ENCODE measurements at places on chromosomes 16 and 17.

DNA sequence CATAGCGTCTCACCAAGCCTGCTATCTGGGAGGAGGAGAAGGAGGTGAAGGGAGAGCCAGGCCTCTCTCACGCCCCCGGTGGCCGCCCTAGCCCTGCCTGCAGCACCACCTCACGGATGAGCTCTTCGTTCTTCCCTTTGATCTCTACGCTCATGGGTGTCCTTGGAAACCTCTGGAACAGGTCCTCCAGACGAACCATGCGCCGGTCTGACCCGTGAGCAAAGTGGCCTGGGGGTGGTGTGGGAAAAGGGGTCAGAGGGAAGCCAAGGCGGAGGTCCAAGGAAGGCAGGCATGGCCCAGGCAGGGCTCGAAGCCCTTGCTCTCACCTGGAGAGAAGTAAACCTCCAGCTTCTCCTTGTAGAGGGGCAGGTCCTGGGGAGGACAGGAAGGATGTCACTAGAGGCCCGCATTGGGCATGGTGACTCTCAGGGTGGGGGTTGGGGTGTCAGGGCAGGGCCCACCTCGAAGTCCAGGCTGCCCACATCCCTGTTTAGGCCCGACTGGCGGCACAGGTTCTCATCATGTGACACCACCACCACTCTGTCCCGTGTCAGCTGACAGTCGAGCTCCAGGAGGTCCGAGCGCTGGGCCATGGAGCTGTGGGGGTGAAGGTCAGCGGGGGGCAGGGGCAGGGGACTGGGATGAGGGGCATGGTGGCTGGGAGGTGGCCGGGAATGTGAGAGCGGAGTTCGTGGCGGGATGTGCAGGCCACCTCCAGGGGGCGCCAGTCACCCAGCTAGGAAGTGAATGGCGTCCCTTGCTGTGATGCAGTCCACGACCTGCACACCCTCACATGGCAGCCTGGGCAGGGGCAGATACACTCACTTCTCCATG, 923 bp downstream of the GDPD3 start:
- no peak for DNase-seq

- DNase-seq, result no peak
These were observed 9.8 kb downstream of the MYL4 start for GRCh38 chr17:47218896-47219430.

DNA sequence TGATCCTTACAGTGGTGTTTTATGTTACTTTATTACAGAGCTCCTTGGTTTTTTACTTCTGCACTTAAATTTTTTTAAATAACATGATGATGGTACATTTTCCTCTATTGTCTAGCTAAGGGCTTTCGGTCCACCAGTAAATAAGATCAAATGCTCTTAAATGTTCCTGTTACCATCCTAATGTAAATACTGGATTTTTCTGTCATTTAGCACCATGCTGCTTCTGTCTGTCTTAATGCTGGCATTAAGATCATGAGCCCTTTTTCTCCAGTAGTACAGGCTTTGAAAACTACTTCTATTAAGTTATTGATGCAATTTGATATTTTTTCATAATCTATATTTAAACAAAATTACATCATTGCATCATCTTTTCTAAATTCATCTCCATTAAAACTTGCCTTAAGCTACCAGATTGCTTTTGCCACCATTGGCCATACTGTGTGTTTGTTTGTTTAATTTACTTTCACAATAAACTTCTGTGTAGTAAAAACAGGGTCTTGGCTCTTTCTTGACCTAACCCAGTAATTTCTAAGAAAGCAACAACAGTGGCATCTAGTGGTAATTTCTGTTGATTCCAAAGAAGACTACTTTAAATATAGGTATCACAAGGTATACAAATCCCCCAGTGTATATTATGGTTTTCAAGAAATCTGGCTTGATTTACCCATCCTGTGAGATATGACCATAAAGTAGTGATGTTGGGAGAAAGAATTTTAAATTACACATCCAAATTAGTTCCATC, 9.0 kb upstream of the PHAF1 start:
- DNase-seq, result no peak

DNA sequence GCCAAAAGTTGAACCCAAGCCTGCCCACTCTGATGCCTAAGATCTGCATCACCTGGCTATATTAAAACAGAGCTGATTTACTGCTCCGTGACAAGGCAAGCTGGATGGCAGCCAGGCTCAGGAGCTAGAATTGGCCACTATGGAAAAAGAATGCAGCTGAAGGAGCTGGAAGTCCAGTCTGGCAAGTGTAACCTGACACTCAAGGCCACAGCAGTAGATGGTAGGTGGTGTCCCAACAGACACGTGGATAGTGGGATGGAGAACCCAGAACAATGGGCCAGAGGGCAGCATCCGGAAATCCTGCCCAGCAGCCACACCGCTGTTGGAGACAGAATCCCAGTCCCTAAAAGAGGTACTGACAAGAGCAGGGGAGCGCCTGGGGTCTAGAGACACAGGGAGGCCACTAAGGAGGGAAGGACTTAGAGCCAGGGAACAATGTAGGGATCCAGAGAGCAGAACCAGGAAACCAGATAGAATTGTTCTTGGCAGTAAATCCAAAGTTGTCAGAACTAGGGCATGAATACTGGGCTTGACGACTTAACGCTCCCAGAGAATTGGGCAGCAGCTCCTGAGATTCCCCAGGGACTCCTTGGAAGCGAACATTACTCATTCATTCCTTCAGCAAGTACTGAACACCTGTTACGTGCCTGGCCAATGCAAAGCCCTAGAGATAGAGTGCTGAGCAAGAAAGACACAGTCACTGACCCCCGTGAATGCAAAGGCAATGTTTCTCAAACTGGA, 85.7 kb downstream of the CDYL2 start:
- DNase-seq, result no peak

DNA sequence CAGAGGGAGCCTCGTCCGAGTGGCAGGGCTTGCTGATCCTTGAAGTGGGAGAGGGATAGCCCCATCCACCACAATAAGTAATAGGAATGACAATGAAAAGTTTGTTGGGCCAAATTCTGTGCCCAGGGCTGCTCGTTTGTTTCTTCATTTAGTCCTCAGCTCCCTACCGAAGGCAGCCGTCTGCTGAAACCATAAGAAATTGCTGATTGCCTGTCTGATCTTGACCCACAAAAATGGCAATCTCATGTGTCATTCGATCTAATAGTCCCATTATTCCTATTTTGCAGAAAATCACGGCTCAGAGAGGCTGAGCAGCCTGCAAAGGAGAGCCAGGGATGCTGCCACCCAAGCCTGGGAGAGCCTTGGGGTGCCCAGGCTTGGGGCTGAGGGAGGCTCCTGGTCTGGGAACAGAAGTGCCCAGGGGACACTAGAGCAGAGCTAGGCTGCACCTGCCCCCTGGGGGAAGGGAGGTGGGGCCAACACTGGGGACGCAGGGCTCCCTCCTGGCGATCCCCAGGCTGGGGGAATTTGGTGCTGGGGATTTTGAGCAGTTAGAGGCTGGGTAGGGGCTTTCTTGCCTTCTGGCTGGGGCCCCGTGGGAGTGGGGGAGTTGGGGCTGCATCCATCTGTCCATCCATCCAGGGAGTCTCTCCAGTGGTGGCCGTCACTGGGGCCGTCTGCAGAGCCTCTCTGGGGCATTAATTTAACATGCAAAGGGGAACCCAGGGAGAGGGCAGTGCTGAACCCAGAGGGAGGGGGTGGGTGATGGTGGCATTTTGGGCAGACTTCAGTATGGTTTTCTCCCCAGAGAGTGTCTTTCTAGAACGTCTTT, 53.5 kb downstream of the SOCS1 start:
- DNase-seq, result no peak

DNA sequence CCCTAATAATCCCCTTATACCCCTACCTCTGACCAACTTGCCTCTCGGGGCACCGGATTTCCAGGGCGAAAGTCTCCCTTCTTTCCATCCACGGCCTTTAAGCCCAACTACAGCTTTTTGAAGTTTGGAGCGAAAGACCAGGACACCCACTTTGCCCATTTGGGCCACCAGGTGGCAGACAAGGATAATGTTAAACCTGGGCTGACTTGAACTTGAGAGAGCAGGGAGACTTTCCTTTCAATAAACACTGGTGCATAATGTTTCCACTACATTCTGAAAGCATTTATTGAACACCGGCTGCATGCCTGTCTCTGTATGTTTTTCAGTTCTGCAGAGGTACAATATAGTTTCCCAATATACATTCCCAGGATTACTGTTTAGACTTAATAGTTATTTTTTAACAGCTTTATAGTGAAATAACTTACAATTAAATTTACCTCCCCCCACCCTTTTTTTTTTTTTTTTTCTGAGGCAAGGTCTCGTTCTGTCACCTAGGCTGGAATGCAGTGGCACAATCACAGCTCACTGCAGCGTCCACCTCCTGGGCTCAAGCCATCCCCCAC, 6.9 kb upstream of the CES3 start:
- no peak for DNase-seq

GRCh38 chr16:55711959-55712876, 56.4 kb downstream of the SLC6A2 start:
- peak; percentile 6 for DNase-seq

- no peak for DNase-seq
These were observed 148.8 kb downstream of the FOXL1 start for GRCh38 chr16:86727131-86727530.

Measured in NCI-H2081 treated with DMSO at 0.1 percent for 48 hours (cell line).